Right lobe of liver (tissue), 6 donors: ENCODE measurements at places on chromosomes 7 and 10. TPM values are rescaled to one million over a fixed set of nuclear protein-coding genes. Genes with fewer than 3 reads are reported as not detected.

DNA sequence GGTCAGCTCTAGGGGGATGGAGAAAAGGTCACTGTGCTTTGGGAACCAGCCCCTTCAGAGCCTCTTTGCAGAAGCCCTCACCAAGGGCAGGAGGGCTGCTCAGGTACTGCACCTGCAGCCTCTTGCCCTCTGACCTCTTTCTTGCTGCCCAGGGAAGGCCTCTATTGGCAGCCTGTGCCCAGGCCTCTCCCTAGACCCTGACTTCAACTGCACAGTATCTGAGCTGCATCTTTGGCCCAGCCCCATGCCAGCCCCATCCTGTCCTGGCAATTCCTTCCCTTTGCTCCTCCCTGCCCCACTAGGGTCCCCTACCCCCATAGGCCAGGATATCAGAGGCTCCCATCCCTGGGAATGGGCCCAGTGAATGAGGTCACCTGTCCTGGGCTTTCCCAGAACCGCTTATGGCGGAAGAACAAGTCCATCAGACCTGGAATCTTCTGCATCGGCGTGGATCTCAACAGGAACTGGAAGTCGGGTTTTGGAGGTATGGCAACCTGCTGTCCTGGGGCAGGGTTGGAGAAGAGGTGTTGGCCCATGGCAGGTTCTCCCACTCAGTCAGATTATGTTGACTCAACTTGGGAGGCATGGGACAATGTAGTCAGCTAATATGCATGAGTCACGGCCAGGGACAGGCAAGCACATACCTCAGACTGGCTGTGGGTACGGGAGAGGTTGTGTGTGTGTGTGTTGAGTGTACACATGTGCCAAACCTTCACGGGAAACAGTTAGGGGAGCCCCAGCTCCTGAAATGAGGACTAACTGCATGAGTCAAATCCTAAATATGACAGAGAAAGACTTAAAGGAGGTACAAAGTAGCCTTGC, 17.1 kb upstream of the CPA1 start:
- H3K27ac ChIP-seq = no peak overlapping the region
- H3K4me1 ChIP-seq = no peaks in the 10 kb centered on the region
- no peaks in the 10 kb centered on the region for H3K36me3 ChIP-seq
- DNase-seq = no peak

DNA sequence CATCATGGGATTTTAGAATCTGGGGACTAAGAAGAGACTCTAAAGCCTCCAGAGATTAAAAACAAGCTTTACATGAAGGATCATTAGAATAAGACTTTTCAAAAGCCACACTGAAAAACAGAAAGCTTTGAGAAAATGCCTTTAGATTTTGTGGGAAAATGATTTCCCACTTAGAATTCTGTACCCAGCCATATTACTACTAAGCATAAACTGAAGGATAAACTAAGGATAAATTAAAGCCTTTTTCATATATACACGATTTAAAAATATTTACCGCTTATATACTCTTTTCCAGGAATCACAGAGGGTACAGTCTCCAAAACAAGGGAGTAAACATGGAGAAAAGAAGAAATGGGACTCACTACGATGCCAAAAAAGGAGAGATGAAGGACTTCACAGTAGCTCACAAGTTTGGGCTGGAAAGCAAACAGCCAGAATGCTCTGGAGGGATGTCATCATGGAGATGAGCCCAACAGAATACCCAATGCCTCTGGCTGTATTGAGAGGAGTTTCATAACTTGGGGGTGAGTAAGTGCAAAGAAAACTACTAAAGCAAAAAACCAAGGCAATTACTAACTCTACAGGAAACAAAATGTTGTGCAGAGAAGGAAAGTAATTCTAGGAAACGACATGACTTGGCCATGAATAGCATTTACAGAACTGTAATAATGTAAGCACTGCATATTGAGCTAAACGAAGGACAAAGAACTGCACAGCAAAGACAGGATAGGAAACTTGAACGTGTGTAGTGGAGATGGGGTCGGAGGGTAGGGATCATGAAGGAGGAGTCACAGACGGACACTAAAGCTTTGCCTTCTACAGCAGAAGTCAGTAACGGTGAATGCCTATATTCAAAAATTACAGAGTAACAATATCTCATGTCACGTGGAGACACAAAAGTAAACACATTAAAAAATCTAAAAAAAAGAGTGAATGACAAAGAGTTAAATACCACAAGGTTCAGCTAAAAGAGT, 61.4 kb upstream of the ASAH2 start:
- no peak overlapping the region for H3K27ac ChIP-seq
- H3K4me3 ChIP-seq = no peak overlapping the region
- no peaks in the 10 kb centered on the region for H3K4me1 ChIP-seq
- H3K27me3 ChIP-seq = no peaks in the 10 kb centered on the region
- DNase-seq = no peak

GRCh38 chr10:33802566-33802965, 468.1 kb upstream of the NRP1 start:
- H3K4me1 ChIP-seq = no peaks in the 10 kb centered on the region
- H3K36me3 ChIP-seq = no peaks in the 10 kb centered on the region
- no peak overlapping the region for H3K27ac ChIP-seq
- H3K27me3 ChIP-seq = no peaks in the 10 kb centered on the region

DNA sequence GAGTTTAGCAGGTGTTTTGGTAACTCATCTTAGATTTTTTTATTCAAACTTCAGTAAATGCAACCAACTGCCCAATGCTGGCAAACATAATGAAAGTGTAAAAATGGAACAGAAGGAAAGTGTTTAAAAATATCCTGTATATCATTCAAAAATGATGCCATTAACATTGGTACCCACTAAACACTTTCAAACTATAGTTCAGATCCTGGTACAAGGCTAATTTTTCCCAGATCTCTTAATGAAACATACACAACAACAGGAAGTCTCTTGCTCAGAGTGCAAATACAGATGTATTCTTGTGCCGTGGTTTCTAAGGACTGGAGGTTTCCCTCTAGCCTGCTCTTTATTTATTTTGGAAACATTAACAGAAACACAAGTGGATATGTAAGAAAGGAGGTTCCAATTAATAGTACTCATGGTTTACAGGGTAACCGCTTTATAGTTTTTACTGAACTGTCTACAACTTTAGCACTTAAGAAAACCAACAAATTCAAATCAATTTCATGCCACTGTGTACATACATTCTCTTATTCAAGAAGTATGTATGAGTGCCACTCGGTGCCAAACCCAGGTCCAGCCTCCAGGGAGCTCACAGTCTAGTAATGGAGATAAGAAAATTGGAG, 176.0 kb upstream of the AKR1E2 start:
- no peak overlapping the region for H3K4me3 ChIP-seq
- no peak overlapping the region for H3K27ac ChIP-seq
- no peaks in the 10 kb centered on the region for H3K27me3 ChIP-seq
- no peaks in the 10 kb centered on the region for H3K4me1 ChIP-seq
- no peaks in the 10 kb centered on the region for H3K36me3 ChIP-seq
- DNase-seq = no peak

GRCh38 chr10:6011558-6011957, 34.2 kb upstream of the IL15RA start:
- no peak overlapping the region for H3K4me3 ChIP-seq
- DNase-seq = peak; percentile 23
- H3K4me1 ChIP-seq = peaks cover 7% of the 10 kb centered on the region
- no peaks in the 10 kb centered on the region for H3K36me3 ChIP-seq
- no peaks in the 10 kb centered on the region for H3K27me3 ChIP-seq
- H3K27ac ChIP-seq = no peak overlapping the region

GRCh38 chr10:20185116-20185515, 368.9 kb downstream of the PLXDC2 start:
- no peaks in the 10 kb centered on the region for H3K36me3 ChIP-seq
- H3K4me3 ChIP-seq = no peak overlapping the region
- H3K27ac ChIP-seq = no peak overlapping the region

GRCh38 chr7:157012113-157012547, 1.7 kb upstream of the MNX1 start:
- no peak overlapping the region for H3K4me3 ChIP-seq
- peaks cover 3% of the 10 kb centered on the region for H3K27me3 ChIP-seq
- peaks cover 12% of the 10 kb centered on the region for H3K4me1 ChIP-seq

- H3K36me3 ChIP-seq = no peaks in the 10 kb centered on the region
- no peak for DNase-seq
- H3K27me3 ChIP-seq = no peaks in the 10 kb centered on the region
- no peak overlapping the region for H3K4me3 ChIP-seq
These were observed 75.8 kb upstream of the LRRC17 start for GRCh38 chr7:102836977-102837376.

DNA sequence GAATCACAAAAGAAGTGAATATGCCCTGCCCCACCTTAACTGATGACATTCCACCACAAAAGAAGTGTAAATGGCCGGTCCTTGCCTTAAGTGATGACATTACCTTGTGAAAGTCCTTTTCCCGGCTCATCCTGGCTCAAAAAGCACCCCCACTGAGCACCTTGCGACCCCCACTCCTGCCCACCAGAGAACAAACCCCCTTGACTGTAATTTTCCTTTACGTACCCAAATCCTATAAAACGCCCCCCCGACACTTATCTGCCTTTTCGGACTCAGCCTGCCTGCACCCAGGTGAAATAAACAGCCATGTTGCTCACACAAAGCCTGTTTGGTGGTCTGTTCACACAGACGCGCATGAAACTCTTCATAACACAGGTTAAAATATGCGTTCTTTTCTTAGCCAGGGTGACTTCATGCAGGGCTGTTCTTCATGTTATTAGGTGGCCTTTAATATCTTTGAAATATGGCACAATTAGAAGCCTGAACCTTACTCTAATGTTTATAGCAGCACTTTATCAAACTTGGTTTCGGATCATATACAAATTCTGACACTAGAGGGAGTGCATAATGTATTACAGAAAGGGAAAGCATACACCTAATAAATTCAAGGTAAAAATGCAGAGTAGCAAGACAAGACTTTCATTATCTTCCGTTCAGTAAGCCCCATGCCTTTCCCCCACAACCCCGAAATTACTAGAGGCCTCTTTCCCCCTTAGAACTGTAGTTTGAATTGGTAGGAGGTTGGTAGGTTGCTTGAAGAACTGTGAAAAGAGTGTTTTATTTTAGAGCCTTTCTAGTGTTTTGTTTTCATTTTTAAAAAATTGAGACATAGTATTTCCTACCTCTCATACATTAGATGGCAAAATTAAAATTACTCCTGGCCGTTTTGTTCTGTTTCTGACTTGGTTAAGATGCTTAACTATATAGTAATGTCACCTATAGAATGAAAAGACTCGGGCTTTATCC, 117.9 kb downstream of the NPY start:
- no peaks in the 10 kb centered on the region for H3K27me3 ChIP-seq
- H3K4me1 ChIP-seq = peaks cover 5% of the 10 kb centered on the region
- DNase-seq = no peak
- H3K4me3 ChIP-seq = peak overlapping the region; percentile 48
- no peaks in the 10 kb centered on the region for H3K36me3 ChIP-seq

DYDC2 gene
- total RNA-seq = 1.1 TPM

SEM1 gene
- total RNA-seq = 27.3 TPM
